ENCODE measurements at places on chromosomes 5 and 9.
A peak's percentile ranks its signal among the peaks of the same experiment; 100 is the strongest.

DNA sequence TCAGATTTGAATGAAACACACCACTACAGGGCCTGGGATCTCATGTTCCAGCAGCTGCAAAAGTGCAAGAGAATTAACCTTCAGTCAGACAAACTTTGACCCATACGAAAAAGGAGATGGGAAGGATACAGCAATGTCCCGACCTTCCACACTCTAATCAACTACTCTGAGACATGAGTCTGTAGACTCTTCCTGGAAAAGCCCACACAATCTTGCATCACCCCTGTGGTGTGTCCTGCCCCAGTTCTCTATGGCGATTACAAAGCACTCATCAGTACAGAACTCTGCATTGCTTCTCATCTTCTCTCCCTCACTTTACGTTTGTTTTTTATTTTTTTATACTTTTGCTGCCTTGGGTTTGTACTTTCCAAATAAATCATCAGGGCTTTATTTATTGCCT is 241.0 kb upstream of the KIF2A start:
- DNase-seq, result no peak

DNA sequence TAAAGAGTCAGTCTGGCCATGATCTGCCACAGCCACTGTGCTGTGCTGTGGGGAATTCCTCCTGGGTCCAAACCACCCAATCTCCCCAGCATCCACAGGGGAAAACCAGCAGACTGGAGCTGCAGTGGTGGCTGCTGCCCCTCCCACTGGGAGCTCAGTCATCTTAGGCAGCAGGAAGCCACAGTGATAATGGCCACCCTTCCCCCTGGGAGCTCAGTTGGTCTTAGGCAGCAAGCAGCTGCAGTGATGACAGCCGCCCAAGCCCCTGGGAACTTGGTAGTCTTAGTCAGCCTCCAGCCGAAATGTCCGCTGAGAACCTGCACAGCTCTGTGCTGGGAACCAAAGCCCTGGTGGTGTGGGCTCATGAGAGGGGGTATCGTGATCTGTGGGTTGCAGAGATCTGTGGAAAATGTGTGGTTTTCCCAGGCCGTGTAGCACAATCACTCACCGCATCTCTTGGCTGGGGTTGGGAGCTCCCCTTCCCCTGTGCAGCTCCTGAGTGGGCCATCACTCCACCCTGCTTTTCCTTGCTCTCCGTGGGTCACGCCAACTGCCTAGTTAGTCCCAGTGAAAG is 38.4 kb upstream of the SMIM15 start:
- DNase-seq, result no peak

DNA sequence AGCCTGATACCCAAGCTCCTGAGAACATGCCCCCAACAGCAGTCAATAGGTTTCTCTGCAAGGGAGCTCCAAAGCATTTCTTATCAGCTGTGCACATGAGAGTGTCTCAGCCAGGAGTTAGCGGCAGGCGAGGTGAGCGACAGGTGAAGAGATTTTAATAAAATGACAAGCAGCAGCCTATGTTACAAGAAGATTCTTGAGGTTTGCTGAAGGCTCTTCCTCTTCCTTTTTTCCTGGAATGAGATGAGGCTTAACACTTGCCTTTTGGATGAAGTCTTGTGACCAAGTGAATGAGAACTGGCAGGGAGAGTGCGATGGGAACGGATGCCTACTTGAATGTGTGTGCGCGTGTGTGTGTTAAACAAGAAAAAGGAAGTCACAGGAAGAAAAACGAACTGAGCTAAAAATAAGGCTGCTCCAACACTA is 76.1 kb downstream of the SHB start:
- no peak for DNase-seq

DNA sequence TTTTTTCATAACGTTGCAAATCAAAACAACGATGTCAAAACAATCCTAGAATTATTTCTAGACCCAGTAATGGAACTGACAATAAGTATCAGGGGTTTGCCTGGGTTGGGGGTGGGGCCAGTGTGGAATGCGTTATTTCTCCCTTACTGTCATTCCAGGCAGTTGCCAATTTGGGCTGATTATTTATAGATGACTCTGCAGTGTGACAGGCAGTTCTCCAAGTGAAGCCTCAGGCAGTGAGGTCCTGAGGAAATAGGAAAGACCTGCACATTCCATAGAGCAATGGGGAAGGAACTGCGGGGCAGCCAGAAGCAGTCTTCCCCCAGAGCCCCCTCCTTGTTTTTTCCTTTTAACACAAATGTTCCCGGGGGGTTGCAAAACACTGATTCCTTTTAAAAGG is 179.0 kb downstream of the YTHDC2 start:
- no peak for DNase-seq

GRCh38 chr5:110727025-110727314 is 499 bp upstream of the TMEM232 start:
- no peak for DNase-seq

DNA sequence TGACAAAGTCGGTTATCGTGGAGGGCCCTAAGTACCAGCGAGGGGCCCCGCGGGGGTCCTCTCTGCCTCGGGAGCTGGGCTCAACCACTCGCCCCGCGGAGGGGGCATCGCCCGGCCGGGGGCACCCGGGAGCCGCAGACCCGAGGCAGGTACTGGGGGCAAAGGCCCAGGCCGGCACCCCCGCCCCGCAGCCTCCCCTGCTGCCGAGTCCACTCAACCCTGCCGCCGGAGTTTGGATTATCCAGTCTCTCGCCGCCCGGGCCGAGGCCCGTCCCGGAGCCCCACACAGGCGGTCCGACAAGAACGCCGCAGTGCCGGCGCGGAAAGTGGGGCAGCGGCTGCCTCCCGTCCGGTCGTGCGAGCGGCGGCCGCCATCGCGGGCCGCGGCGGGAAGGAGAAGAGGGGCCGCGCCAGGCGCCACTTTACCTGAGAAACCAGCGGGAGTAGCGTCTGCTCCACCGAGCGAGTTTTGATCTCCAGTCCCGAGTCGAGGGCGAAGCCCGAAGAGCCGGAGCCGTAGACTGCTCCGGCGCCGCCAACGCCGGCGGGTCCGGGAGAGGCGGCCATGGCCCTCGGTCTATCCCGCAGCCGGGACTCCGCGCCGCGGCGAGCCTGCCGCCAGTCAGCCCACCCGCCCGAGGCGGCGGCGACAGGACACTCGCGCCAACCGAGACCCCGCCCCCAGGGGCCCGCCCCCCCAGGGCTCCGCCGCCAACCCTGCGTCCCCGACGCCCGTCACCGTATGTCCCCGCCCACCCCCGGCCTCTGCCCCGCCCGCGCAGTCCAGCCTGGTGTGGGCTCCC is at the start of gene CTNNAL1:
CTNNAL1 (minus strand) TSS at position 624 of the 803 bp plus-strand sequence; CDS start at position 567, 57 bp downstream.
- peak; percentile 85 for DNase-seq

DNA sequence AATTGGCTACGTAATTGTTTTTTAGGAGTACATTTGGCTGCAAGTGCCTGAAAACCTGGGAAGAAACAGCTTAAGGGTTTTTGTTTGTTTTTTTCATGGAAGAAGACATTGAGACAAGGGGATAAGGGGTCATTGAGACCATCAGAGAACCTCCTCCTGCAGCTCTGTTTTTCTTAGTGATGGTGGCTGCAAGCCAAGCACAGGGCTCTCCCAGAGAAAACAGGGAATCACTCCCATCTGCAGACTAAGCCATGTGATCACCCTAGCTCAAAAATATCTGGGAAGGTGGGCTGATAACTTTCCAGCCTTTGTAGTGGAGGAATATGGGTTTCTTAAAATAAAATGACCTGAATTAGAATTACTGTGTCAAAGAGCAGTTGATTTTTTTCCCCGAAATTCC is 25.1 kb downstream of the PALM2AKAP2 start:
- DNase-seq, result peak; percentile 15

DNA sequence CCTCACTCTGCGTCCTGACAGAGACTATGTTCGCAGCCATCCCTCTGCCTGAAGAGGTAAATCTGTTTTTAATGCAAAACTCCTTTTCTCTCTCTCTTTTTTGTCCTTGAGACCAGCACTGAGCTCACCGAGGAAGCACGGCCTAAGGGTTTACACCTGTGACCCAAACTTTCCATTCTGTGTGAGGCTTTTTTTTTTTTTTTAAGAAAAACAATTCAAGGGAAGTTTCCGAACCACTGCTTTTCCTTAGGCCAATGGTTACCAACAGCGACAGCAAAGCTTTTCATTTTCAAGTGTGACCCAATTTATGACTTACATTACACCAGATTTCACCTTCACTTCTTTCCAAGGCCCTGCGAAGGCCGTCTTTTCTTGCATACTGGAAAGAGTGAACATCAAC is 205.9 kb downstream of the EFNA5 start:
- no peak for DNase-seq

- no peak for DNase-seq
These were observed 1164.3 kb upstream of the DMAC1 start for GRCh38 chr9:8963885-8964284.

DNA sequence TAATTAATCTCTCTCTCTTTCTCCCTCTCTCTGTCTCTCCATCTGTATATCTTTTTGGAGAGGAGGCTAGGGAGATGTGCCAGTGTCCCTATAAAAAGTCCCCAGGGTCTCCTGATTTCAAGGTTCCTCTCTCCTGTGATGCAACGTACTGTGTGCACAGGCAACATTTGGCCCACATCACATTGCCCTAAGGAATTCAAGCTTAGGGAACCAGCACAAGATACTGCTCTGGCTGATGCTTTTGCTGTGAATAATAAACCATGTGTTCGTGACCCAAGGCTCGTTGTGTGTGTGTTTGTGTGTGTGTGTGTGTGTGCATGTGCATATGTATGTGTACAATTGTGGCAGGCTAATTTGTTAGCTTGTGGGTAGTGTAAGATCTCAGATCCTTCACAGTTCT is 9.7 kb downstream of the SPATA9 start:
- no peak for DNase-seq

GRCh38 chr5:138944527-138945322 is 69.6 kb upstream of the LRRTM2 start:
- no peak for DNase-seq

- DNase-seq, result no peak
These were observed 28.6 kb downstream of the DCAF12 start for GRCh38 chr9:34097865-34098264.

DNA sequence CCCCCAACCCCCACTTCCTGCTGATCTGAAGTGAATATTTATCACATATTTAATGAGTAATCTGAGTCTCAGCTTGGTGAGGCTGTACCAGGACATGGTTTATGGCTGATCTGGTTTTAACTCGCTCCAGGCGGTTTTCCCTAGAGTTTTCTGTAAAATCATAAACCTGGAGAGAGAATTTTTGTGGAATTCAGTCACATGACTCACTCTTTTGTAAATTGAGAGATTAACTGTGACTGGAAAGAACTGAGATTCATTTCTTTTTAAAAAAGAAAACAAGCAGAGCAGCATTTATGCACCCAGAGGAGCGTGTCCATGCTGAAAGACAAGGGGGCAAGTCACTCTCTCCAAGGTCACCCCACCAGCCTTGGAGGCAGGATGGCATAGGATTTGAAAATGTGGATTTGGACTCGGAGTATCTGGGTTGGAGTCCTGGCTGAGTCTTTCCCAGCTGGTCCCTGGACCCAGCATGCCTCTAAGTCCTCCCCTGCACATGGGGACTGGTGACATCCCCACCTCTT is 81.8 kb downstream of the ZNF618 start:
- no peak for DNase-seq

GRCh38 chr9:31588006-31588405 is 796.4 kb upstream of the ACO1 start:
- peak; percentile 1 for DNase-seq

DNA sequence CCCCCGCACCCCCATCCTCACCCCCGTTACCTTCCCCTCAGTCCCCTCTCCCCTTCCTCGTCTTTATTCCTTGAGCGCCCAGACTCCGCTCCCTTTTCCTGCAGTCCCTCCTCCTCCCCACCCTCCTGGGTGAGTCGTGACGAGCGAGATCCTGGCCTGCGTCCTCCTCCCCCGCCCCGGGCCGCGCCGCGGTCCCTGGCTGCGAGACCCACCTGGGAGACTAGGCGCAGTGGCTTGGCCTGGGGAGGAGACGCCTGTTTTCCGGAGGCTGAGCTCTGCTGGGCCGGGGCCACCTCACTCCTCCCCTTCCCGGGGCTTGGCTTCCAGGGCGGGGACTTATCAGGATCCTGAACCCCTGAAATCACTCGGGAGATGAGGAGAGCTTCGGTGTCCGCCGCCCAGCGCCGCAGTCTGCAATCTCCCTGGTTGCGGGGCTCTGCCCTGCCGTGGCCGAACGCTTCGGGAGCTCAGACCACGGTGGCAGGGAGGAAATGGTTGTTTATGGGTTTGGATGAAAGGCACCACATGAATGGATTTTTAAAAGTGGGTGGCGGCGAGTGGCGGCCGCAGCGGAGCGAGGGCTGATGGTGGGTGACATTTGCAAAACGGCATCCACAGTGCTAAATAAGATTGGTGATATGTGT is 984 bp downstream of the STXBP1 start:
- DNase-seq, result no peak

- no peak for DNase-seq
These were observed 127.0 kb upstream of the CACNA1B start for GRCh38 chr9:137750566-137750965.

DNA sequence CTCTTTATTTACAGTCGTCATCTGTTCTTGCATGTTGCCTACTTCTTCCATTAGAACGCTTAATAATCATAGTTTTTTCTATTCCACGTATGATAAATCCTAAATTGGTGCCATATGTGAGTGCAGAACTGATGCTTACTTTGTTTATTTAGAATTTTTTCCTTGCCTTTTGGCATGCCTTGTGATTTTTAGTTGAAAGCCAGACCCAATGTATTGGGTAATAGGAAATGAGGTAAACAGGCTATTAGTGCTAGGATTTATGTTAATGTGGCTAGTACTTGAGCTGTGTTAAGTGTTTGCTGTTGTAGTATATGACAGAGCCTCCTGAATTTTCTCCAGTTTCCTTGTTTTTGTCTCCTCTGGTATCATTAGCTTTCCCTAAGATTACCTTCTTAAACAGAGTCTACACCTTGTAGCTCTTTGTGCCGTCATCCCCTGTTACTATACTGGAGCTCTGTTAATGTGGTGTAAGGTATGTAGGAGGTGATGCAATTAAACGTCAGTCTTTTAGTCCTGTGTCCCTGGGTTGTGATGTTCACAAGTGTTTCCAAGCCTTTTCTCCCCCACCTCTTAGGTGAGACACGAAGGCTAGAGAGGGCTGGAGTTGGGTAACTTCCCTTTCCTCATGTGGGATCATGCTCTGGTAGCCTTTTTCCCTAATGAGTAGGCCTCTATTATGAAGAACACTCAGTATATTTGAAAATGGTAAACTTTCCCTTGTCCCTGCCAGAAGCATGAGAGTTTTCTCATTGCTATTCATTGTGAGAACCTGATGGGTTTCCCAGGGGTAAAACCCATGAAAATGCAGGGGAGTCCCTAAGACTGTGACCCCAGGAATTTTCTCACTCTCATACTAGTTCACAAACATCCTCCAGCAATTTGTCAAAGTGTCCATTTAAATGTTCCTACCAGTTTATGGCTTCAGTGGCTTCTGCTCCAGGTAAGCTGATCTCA is 21.2 kb downstream of the SPATA31D3 start:
- no peak for DNase-seq

- DNase-seq, result no peak
These were observed 577.4 kb downstream of the ISL1 start for GRCh38 chr5:51960617-51961121.
